Daoy (cell line): ENCODE measurements at places on chromosomes 11 and 22. TPM values are rescaled to one million over a fixed set of nuclear protein-coding genes. Genes with fewer than 3 reads are reported as not detected.

Gene SHISAL1
- total RNA-seq: 6.8 and 8.7 TPM in 2 replicates

Gene SLC35F2
- total RNA-seq: 65.8 and 74.7 TPM in 2 replicates

Gene LMO2
- 2.0 and 6.0 TPM in 2 replicates for total RNA-seq

Gene IGF2
- total RNA-seq: 0.29 and 0.45 TPM in 2 replicates

Gene RAPSN
- not detected in 2 replicates for total RNA-seq

Gene SLC37A2
- 4.1 and 4.2 TPM in 2 replicates for total RNA-seq

Gene CELSR1
- 2.9 and 4.3 TPM in 2 replicates for total RNA-seq

Gene DUSP8
- total RNA-seq: 0.69 and 1.2 TPM in 2 replicates

Gene CFAP300
- total RNA-seq: 1.9 and 4.1 TPM in 2 replicates

Gene C11orf52
- not detected in 2 replicates for total RNA-seq
